ENCODE measurements at places on chromosomes 5 and 9.

DNA sequence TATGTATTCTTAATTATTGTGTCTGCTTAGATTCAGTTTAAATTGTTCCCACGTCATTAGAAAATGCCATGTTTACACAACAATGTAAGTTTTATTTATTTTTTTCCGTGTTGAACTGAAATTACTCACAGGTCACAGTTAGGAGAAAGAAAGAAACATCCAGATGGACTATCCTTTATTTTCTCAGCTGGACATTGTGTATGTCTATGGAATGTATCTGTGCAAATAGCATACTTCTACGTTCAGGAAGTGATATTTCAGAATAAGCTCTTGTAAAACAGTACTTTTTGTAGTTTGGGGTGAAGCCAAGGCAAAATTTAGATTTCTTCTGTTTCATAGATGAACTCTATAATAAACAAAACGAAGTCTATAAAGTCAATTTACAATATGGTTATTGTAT, 249.0 kb upstream of the ZNF608 start:
- no peak for DNase-seq

DNA sequence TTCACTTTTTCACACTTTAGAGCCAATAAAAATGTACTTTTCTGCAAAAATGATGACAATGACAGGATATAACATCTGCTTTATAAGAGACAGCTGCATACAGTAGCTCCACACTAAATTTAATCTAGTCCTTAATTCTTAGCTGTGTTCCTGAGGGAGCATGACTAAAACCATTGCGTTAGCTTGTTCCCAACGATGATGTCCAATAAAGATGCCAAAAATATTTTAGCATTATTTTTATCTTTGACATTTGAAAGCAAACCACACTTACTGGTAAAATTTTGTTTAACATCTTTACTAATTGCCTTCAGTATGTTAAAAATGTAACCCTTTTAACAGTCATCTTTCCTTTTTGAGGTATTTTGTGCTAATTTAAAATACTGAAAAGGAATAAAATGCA, 382.7 kb downstream of the CHSY3 start:
- DNase-seq = no peak

- no peak for DNase-seq
Observed at GRCh38 chr5:57779383-57780223, 297.0 kb upstream of the ACTBL2 start.

DNA sequence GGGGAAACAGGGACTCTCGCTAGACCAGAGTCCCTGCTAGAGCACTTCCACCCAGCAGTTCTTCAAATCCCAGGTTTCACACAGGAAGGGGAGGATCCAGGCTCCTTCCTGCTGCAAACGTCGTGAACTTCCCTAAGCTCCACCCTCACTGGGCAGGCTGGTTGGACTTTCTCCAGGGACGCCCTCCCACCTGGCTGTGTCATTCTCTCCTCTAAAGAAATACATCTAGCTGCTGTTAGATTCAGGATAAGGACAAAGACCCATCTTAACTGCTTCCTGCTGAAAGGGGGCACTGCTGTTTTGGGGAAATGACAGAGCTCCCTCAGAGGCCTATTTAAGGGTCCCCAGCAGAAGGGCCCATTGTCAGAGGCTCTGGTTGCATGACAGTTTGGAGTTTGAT, 230.7 kb downstream of the SEMA6A start:
- DNase-seq = no peak

GRCh38 chr5:1709171-1709803, 90.3 kb downstream of the MRPL36 start:
- DNase-seq = no peak

- DNase-seq = no peak
Observed at GRCh38 chr9:108603141-108603540, 252.6 kb downstream of the ACTL7B start.

DNA sequence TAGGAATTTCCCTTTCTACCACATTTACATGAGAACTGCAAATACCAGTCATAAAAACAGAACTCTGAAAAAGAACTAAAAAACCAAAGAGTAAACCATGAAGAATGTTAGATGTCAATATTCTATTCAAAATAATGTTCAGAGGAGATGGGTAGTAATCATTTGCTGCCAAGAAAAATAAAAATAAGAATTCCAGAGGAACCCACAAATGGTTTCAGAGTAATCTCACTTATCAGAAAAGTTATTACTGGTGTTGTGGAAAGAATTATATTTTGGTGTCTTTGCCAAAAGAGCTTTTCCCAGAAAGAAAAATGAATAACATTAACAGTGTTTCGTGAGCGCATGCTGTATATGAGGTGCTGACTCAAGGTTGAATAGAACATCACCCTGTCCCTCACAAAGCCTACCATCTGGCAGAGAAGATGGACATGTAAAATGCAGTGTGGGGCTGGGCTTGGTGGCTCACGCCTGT, 35.6 kb downstream of the GPR21 start:
- no peak for DNase-seq

DNA sequence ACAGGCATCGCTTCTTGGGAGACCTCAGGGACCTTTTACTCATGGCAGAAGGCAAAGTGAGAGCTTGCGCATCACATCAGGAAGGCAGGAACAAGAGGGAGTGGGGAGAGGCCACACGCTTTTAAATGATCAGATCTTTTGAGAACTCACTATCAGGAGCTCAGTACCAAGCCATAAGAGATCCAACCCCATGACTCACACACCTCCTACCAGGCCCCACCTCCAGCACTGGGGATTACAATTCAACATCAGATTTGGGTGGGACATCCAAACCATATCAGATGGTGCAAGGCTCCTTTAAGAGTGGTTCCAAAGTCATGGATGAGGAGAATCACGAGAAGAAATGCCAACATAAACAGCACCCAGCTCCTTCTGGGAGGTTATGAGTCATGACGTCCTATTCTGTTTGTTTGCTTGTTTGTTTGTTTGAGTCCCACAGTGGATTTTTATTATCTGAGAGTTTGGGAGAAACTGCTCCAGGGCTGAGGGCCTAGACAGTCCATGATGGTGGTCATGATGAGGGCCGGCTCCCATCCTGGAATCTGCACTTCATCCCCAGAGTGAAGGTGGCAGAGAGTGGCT, 453.5 kb downstream of the GADD45G start:
- no peak for DNase-seq

DNA sequence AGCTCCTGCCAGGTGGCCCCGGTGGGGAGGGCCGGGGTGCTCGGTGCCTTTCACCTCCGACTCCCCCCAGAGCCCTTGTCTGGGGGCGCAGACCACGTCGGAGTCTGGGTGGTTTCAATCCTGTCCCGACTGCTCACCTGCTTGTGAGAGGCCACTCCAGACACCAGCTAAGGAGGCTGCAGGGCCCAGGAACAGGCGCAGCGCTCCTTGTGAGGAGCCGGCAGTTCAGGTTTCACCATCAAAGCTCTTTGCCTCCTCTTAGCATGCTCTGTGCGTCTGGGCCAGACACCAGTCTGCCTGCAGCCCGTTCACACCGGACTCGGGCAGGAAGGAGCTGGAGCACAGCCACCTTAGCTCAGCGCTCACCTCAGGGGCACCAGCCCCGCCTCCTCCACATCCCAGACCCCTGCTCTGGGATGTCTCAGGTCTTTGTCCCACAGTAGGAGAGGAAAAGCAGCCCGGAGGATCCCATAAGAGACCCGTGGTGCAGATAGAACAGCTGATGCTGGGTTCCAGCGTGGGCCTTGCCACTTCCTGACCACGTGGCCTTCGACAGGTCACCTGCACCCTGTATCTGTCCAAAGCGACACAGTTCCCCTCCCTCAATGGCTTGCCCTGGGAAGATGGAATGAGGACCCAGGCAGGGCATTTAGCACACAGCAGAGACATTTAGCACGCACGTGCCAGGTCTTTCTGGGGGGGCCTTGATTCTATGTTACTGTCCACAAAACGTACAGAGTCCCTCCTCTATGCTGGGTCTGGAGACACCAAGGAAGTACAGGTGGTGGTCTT, 106.2 kb upstream of the LMX1B start:
- DNase-seq = no peak

DNA sequence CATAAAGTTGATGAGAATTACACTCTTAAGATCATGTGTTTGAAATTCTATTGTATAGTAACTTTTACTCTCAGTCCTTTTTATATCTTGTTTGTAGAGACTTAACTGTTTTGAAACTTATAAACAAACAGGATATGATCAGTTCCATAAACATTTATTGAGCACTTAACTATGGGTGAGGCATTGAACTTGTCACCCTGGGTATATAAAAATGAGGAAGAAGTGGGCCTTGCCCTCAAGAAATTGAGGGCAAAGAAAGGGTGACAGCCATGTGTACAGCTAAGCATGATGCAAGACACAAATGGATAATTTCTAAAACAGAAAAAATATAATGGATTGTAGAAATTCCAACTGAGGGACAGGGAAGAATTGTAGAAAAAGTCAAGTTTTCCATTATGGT, 15.7 kb downstream of the UNC13B start:
- no peak for DNase-seq

- DNase-seq = no peak
Observed at GRCh38 chr5:55551358-55551757, 16.6 kb upstream of the PLPP1 start.

DNA sequence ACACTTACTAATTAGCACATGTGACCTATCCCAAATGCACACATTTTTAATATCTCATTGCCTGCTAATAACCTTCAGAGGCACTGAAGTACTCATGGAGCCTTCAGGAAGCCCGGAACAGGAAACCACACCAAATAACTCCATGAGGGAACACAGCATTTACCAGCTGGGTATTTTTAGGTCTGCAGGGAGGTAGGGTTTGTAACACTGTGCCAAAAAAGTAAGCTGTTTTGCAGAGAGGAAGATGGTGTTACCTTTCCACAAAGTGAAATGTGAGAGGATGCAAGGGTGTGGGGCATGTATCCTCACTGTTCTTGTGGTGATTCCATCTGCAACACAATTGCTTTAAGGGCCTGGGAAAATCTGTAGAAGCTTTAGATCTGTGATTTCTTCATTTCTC, 64.4 kb downstream of the NUDT12 start:
- no peak for DNase-seq

DNA sequence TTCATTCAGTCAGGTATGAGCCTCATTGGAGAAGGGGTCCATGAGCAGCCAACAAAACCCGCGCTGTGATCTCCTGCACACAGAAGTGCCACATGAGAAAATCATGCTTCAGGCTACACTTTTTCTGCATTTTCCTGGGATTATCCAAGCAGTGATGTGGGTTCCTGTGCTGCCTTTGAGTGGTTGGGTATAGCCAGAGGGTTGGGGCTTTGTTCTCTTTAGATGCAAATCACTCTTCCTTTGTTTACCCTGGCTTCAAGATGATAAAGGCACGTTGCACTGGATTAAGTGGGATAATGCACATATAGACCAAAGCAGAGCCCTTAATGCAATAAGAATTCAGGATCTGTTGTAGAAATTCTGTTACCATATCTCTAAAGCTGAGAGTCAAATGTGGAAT, 18.7 kb downstream of the ECM2 start:
- DNase-seq = no peak

DNA sequence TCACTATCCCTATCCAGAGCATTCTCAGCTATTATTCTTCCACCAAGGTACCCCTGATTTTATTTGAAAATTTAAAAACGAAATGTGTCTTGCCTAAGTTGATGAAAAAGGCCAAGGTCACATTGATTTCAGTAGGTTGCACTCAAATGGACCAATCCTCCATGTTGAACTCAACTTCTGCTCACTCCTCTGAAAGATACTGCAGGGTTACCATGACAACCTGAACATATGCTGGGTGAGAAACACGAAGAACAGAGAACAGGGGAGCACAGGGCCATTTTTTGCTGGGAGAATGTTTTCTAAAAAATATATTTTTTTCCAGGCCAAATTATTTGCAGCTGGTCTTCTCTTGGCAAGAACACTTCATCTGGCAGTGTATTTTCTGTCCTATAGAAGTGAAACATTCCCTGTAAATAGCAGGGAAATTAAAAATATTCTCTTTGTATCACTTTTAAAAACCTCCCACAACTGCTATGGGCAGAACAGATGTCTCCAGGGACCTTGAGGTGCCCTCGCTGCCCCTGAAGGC, 215.9 kb downstream of the NXNL2 start:
- no peak for DNase-seq

DNA sequence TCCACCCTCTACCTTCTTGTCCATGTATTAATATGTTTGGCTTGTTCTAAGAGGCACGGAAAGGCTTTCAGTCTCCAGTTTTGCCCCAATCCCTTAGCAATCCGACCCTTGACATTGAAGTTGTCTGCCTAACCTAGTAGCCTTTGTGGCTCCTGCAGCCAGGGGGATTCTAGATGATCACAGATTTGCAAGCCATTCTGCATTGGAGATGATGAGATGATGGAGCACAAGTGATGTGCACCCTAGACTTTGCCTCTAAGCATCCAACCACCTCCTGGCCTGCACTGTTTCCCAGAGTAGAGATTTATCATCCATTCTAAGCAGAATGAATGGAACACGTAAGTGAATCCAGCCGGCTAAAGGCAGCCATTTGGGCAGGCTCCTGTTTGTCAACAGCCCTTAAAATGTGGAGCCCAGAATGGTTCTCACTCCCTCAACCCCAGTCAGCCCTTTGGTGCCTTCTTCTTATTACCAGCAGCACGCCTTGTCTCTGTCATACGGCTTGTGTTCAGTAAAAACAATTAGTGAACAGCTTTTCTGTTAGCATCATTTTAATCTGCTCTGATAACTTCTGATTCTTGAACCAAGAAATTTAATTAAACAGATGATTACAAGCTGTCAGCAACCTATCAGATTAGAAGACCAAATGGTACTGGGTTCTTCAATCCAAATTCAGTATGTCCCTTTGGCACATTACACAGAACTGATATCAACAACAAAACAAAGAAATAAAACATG, 5.7 kb upstream of the TRAF1 start:
- DNase-seq = no peak

- no peak for DNase-seq
Observed at GRCh38 chr9:110257097-110257841, 962 bp upstream of the TXN start.

DNA sequence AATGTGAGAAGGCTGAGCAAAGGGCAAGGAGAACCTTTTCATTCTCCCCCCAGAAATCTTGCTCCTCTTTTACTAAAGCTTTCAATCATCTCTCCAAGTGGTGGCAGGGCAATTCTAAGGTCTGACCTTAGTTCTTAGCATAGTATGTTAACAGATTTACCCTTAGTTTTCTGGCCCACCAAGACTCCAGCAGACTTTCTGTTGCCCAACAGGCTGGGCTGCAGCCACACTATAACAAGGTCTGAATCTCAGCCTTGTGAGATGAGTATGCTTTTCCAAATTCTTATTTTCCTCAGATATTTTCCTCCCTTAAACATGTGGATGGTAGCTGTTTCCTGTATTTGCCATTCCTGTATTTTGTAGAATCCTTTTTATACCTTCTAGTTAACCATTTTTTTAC, 69.5 kb downstream of the NIPBL start:
- no peak for DNase-seq

DNA sequence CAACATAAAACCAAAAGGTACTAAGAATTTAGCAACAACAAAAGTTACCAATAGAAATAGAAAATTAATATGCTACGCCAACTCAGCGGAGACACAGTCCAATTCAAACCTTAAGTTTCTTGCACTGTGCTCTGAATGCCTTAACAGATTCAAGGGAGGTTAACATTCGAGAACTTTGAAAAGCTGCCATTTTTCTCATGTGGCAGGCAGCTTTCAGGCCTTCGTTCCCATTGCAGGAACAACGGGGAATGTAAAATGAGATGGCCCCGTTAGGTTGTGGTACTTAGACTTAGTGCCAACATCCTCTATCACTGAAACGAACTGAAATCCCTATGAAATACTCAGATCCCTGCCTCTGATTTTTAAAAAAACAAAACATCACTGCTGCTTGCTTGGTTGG, 22.4 kb downstream of the FNBP1 start:
- no peak for DNase-seq

GRCh38 chr5:38678076-38678475, 121.6 kb upstream of the LIFR start:
- no peak for DNase-seq
